ENCODE measurements at places on chromosomes 12 and 14.

- DNase-seq = no peak
These were observed 28.5 kb downstream of the GPRC5A start for GRCh38 chr12:12919666-12920435.

GRCh38 chr14:55481769-55482168 lies 41.4 kb upstream of the TBPL2 start:
- no peak for DNase-seq

DNA sequence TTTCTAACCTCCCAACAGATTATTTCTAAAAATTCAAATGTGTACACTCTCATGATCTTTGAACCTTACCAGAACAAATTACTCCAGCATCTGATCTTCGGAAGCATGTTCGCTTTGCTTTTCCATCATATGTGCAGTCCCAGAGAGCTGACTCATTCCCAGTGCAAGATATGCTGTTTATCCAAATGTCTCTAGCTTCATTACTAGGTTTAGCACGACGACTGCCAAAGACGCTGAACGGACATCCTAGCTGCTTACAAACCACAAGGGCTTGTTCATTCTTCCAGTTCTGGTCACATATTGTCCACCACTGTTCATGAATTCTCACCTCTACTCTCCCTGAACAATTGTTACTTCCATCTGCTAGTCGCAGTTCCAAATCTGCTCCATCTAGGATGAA lies 40.5 kb downstream of the CD163L1 start:
- DNase-seq = no peak

DNA sequence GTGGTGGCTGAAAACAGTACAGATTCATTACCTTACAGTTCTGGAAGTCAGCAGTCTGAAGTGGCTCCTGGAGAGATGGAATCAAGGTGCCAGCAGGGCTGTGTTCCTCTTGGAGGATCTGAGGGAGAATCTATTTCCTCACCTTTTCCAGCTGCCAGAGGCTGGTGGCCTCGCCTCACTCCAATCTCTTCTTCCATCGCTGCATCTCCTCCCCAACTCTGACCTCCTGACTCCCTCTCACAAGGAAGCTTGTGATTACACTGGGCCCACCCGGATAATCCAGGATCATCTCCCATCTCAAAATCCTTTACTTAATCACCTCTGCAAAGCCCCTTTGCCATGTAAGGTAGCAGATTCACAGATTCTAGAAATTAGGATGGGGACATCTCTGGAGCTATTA lies 11.4 kb upstream of the NCOR2 start:
- DNase-seq = no peak

GRCh38 chr14:63737582-63738006 lies 9.7 kb upstream of the SGPP1 start:
- no peak for DNase-seq

- no peak for DNase-seq
These were observed 65.4 kb downstream of the ZFP36L1 start for GRCh38 chr14:68727315-68728047.

DNA sequence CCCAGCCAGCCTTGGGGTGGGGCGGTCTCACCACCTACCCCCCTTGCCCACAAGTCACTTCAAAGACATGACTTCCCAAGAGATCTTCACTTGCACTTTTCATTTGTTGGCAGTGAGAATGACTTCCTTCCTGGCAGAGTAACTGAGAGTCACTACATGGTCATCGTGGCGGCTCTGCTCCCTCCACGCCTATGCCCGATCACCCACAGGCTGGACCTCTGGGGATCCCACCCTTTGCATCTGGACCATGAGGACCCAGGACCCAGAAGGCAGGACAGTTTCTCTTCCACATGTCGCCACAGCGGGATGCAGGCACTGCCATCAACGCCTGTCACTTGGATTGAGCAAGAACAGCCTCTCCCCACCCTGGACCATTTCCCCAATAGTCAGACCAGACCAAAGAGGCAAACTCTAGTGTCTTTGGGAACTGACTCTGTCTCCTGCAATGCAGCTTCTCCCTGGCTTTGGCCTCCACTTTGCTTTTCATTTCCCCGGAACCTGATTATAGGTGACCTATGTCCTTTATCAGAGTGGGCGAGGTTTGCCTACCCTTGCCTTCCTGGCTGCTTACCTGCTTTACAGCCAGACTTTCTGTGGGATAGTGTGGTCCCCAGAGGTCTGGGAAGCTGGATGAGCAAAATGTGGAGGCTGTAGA lies 3.6 kb downstream of the VDR start:
- no peak for DNase-seq

GRCh38 chr14:34234258-34234657 lies 227.8 kb downstream of the SPTSSA start:
- no peak for DNase-seq

DNA sequence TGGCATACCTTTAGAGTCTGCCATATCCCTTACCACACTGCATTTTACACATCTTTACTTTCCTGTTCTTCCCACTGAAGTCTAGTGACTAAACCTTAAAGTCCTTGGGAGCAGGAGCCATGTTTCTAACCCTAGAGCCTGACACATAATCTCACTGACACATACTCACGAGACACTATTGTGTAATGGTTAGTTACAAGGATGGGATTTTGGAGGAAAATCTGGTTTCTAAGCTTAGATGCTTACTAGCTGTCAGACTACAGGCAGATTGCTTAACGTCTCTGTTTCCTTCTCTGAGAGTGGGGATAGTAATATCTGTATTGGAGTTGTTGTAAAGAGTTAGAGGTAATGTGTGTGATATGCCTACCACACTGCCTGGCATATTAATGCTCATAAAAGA lies 6.2 kb upstream of the DYRK4 start:
- DNase-seq = no peak

GRCh38 chr12:4164559-4165558 lies 108.7 kb upstream of the CCND2 start:
- DNase-seq = peak; percentile 59

DNA sequence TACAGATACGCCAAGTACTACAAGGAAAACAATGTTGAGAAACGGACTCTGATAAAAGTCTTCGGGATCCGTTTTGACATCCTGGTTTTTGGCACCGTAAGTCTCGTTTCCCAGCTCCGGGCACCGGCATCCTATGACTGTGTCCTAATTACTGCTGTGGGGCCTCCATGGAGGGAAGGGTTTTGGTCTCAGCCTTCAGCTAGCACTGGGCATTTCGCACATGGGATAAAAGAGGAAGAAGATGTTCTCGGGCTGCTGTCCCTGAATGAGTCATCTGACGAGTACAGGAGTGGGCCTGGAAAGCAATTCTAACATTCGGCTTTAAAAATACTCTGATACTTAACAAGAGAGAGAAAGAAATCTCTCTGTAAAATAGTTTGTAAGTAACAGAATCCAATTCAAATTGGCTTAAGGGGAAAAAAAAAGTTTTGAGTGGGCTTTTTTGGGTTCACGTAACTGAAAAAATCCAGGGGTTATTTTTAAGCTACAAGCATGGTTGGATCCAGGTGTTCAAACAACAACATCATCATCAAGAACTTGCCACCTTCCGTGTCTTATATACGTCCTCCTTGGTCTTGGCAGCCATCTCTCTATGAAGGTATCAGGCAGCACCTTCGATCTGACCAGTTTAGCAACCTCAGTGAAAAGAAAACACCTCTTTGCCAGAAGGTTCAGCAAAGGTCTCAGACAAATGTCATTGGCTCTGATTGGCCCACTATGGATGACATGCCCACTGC lies 34.4 kb upstream of the P2RX4 start:
- no peak for DNase-seq

GRCh38 chr12:52250048-52250990 lies 17.3 kb downstream of the KRT7 start:
- no peak for DNase-seq

DNA sequence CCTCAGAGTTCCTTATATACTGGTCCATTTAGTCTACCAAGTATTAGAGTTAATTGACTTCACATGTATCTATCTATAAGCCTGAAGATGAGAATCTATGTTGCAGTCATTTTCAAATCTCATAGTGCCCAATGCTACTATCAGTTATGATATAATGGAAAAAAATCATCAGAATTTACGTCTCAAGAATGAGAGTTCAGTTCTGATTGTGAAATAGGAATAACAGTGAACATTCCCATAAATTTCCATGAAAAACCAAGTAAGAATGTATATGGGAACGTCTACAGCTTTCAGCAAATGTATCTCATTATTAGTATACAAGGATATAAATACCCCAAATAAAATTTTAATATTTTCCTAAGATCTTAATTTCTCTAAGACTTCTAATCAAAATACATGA lies 77.2 kb downstream of the PPP1R12A start:
- no peak for DNase-seq

GRCh38 chr12:12719496-12719895 lies 2.3 kb downstream of the CDKN1B start:
- no peak for DNase-seq

All from activated CD4-positive, alpha-beta T cell treated with anti-CD3 and anti-CD28 coated beads for 4 hours (primary cell).